NCI-H146 (cell line): ENCODE measurements at places on chromosomes 5 and 9.

DNA sequence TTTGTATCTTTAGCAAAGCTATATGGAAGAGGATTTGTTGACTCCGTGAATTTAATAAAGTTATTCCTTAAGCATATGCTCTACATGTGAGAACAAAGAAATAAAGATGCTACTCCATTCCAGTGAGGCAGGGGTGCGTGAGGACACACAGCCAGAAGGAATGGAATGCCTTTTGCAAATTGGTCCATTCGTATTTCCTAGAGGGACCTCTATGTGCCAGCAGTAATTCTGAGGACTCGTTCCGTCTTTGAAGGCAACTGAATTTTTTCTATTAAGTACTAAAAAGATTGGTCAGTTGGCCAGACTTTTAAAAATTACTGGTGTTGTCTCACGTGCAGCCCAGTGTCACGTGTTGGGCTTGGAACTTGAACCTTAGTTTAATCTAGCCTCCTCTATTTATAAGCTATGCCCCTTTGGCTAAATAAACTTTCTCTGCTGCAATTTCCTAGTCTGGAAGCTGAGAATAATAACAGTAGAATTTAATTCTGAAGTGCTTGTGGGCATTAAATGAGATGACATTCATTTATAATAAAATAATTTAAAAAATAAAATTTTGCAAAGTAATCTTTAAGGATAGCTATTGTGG, 13.9 kb downstream of the RAI14 start:
- no peak for DNase-seq

DNA sequence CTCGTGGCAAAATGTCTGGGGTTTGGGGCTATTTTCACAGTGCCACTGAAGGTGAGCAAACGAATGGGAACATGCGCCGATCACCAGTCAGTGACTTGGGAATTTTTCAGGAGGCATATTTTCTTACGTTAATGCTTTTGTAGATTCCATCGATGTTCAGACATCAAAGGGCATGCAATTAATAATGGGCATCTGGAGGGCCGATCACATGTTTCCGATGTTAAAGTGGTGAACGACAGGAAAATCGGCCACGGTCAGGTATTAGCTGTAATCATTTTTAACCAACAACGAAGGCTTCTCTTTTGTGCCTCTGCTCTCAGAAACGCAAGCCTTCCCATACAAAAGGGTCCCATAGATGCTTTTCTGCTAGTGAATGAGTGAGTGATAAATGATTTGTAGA, 155.0 kb upstream of the PITX1 start:
- DNase-seq = no peak

GRCh38 chr9:135002802-135003201, 84.7 kb upstream of the OLFM1 start:
- no peak for DNase-seq

GRCh38 chr5:1466631-1467265, 21.5 kb upstream of the SLC6A3 start:
- DNase-seq = no peak

DNA sequence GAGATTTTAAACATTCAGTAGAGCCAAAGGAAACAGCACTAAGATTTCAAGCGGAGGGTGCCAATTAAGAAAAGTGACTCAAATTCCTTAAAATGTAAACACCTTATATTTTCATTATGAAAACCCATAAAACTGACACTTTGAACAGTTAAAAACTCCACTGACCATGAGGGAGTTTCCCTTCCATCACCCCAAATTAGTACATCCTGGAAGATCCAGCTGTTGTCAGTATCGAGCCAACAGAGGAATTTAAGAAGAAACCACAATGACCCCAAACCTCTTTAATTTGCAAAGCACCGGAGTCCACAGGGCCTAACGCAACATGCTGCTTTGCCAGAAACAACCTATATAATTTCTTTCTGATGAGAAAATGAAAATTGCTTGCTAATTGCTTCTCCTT, 41.3 kb downstream of the ROR2 start:
- no peak for DNase-seq

DNA sequence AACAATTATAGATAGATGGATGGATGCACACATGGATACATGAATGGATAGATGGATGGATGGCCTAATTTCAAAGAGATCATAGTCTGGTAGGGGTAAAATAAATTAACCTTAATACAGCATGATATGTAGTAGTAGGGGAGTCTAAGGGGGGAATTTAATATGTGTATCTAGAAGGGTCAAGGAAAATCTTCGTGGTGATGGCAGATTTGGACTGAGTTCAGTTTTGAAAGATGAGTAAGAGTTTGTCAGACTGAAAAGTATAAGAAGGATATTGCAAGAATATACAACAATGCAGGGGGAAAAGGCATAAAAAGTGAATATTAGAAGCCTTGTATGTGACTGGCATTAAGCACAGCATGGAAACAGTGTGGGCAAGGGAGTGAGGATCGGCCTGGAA, 98.7 kb downstream of the ZNF462 start:
- no peak for DNase-seq

- no peak for DNase-seq
These were observed 26.6 kb upstream of the SAP30L start for GRCh38 chr5:154419236-154419635.
